ENCODE measurements at places on chromosomes 11 and 22. TPM values are rescaled to one million over a fixed set of nuclear protein-coding genes. Genes with fewer than 3 reads are reported as not detected.

HIPK3 gene
- total RNA-seq, result 19.4 TPM

VWA5A gene
- total RNA-seq, result 0.70 TPM

CERK gene
- 59.0 TPM for total RNA-seq

ASRGL1 gene
- total RNA-seq, result 12.2 TPM

LGR4 gene
- total RNA-seq, result 6.6 TPM

SDHAF2 gene
- total RNA-seq, result 82.5 TPM

PGM2L1 gene
- 3.7 TPM for total RNA-seq

THRSP gene
- total RNA-seq, result not detected

CAVIN3 gene
- not detected for total RNA-seq

TYR gene
- total RNA-seq, result not detected

ZMAT5 gene
- 18.0 TPM for total RNA-seq

DNA sequence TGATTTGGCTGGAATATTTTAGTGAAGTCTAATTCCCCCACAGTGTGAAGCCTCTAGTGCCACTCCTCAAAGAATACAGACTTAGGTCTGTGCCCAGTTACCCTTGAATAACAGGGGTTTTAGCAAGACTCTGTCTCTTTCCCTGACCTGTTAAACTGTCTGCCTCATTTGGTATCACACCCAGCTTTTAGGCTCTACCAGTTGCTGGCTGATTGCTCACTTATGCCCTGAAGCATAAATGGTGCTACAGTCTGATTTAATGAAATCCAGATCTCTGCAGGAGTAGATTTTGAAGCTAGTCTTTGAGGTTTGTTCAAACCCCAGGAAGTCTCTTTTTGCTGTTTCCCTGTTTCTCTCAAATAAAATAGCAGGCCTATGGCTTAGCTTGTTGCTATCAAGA lies 45.2 kb upstream of the LIPT2 start:
- no peak for DNase-seq

- no peak for DNase-seq
Measured at GRCh38 chr22:41178425-41178975, 26.6 kb upstream of the L3MBTL2 start.

DNA sequence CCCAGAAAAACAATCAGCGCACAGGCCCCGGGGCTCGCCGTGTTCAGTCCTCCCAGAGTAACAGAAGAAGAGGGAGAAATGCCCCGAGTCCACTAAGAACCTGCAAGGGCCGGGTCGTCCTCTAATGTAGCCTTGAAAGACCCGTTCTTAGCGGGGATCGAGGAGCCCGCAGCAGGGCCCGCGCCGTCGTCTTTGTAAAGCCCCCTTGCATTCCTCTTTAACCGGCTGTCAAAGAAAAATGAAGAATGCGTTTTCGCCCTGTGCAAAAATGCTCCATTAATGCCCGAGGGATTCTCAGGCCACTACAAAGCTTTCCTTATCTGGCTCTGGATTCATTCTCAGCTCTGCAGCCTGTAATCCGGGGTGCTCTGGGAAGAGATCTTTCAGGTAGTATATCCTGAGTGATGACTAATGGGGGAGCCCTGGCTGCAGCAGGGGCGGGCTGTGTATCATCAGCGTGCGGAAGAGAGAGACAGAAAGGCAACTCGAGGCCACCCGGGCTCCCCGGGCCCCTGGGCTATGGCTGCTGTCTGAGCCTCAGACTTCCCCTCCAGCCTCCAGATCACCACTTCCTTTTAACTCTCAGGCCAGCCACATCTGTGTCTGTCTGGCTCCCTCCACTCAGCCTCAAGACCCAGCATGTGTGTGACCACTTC lies 78.2 kb downstream of the FBLN1 start:
- DNase-seq, result no peak

DNA sequence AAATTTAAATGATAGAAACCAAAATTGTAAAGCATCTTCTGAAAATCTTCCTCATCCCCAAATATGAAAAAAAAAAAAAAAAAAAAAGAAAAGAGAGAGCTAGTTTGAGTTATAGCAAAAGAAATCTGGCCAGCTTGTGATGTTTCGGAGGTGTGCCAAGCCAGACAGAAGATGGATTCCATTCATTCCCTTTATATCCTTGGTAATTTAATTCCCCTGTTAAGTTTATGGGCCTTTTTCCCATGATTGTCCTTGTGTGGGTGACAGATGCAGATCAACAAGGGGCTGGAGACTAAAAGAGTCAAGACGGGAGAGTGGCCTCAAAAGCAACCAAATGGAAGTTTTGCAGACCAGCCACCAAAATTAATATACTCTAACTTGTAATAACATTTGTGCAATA lies 47.6 kb upstream of the PARVA start:
- no peak for DNase-seq

- DNase-seq, result no peak
Measured at GRCh38 chr11:117462183-117462863, 134.7 kb downstream of the CEP164 start.

- no peak for DNase-seq
Measured at GRCh38 chr11:124867700-124868099, 2.5 kb downstream of the ROBO3 start.

DNA sequence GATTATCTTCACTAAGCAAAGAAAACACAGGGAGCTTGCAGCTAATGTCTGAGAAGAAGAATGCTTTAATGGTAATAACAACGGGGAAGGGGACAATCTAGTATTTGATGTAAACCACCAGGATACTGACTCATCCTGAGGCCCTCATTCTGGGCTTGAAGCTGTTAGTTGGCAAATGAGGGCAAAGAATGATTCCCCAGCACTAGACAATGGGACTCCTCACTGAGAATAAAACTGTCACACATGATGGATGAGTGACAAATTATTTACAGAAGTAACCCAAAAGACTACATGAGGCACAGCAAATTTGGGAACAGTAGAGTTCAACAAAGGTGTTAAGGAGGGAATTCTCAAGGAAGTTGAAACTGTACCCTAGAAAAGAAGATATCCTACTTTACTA lies 76.3 kb downstream of the FAM168A start:
- DNase-seq, result peak; percentile 81

DNA sequence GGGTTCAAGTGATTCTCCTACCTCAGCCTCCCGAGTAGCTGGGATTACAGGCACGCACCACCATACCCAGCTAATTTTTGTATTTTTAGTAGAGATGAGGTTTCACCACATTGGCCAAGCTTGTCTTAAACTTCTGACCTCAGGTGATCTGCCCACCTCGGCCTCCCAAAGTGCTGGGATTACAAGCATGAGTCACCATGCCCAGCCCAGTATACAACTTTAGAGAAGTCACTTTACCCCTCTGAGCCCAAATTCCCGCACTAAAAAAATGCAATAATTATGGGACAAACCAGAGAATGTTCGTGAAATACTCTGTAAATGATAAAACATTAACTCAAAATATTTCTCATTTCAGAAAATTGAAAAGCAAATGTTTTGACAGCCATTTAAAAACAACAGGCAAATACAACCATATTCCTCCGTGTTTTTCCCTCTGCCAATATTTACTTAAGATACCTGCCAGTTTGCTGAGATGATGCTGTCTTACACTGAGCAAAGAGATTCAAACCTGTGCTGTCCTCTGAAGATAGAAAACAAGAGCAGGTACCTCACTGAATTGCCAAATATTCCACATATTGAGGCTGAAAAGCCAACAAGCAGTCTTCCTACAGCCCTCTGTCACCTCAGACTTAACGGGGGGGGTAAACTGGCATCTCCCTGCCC lies 9.6 kb downstream of the PLEKHA7 start:
- DNase-seq, result no peak

DNA sequence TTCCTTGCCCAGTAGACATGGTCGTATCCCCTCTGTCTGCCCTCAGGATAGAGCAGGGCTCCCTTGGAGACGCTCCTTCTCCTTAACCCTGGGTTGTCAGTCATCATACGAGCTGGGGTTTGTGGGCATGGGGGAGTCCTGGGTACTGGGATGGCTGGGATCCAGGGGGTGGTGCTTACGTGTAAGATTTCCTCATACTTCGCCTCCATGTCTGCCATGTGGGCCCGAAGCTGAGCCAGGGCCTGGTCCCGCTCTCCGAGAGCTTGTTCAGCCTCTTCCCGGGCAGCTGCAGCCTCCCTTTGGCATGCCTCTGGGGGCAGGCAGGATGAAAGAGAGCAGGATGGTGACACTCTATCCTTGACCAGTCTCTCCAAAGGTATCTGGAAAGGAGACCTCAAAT lies 5.3 kb downstream of the NHERF4 start:
- DNase-seq, result no peak

- DNase-seq, result no peak
Measured at GRCh38 chr11:121474680-121475079, 21.9 kb upstream of the SORL1-AS1 start.

GRCh38 chr11:17563231-17563646 lies 16.2 kb downstream of the OTOG start:
- DNase-seq, result peak; percentile 20

DNA sequence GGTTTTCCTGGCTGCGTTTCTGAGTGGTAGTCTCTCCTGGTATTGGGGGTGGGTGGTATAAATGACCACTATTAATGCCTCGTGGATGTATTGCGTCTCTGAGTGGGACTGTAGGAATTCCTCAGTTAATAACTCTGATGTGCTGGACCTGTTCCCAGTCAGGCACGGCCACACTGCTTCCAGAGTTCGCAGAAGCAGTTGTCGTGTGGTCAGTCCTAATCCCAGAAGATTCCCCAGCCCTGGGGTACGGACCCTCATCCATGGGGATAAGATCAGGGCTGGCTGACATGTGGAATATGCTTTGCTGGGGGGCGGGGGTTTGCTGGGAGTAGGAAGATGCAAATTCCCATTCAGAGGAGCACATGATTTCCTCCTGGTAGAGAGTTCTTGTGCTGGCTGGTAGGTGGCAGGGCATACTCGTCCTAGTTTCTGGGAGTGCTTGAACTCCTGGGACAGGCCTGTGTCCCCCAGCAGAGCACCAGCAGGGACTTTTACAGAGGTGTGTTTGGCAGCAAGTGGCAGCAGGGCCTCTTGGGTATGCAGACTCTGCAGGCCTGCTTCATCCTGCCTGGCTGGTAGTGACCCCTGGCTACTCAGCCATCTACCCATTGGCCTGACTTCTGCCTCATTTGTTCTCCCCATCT lies 157.4 kb downstream of the NAV2 start:
- no peak for DNase-seq

DNA sequence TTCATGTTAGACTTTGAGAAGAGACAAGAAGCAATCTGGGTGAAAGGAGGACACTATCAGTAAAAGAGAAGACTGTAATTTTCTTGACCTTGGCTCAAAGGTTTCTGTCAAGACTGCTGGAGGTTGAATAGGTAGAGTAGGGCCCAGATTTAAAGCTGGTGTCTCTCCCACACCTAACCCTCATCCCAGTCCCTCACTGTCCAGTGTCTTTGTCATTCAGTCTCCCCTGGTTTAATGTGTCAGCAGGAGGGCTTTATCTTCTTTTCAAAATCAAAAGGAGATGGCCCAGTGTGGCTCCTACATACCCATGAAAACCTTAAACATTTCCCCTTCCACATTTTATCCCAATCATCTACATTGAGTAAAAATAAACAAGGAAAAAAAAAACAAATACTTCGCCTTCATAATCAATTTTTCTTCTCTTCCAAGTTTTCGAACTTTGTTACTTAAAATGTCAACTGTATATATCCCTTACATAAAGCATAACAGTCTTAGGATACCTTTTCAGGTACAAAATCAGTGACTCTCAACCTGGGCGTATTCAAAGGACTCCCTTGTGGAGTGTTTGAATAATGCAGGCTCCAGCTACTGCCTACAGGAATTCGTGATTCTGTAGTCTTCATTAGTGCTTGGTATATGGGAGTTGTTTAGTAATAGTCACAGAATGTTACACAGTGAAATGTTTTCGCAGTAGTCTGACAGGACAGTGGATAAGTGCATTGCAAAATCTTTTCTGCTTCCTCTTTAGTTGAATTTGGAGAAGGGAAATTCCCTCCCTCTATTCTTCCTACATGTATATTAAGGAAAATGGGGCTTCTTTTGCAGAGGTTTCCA lies 87.2 kb downstream of the FAT3 start:
- DNase-seq, result no peak

DNA sequence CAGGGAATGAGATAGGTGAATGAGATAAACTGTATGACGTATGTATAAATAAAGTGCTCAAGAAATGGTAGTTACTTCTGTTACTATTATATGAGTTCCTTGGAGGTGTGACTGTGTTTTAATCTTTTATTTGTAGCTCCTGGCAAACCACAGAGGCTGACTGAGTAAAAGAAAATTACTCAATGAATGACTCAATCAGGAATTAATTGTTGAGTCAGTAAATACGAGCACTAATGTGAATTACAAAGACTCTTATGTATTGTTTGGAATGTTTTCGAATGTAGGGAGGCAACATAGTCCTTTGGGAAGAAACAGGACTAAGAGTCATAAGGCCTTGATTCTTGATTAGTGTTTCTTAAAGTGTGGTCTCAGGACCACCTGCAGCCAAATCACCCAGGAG lies 51.1 kb upstream of the BLID start:
- peak; percentile 83 for DNase-seq

DNA sequence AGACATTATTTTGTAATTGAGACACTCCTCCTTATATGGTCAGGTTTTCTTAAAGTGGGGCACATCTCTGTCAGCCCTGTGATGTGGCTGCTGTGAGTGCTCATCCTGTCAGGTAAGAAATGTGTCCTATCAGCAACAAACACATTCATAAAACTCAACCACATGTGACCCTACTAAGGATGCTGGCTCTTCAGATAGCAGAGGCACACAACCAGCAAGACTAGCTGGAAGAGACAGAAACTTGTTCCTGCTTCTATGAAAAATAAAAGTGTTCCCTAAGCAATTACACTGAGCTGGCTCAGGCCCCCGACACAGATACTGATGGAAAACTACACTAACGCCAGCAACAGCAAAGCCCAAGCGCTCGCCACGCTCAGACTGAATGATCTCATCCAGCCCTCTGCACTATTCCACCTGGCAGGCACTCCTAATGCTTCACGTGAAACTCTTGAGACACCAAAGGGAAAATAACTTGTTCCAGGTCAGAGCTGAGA lies 49.8 kb upstream of the CYP2D6 start:
- DNase-seq, result no peak

- no peak for DNase-seq
Measured at GRCh38 chr11:67627812-67628624, 1.7 kb downstream of the NUDT8 start.

- no peak for DNase-seq
Measured at GRCh38 chr11:116330439-116331185, 442.2 kb downstream of the BUD13 start.

DNA sequence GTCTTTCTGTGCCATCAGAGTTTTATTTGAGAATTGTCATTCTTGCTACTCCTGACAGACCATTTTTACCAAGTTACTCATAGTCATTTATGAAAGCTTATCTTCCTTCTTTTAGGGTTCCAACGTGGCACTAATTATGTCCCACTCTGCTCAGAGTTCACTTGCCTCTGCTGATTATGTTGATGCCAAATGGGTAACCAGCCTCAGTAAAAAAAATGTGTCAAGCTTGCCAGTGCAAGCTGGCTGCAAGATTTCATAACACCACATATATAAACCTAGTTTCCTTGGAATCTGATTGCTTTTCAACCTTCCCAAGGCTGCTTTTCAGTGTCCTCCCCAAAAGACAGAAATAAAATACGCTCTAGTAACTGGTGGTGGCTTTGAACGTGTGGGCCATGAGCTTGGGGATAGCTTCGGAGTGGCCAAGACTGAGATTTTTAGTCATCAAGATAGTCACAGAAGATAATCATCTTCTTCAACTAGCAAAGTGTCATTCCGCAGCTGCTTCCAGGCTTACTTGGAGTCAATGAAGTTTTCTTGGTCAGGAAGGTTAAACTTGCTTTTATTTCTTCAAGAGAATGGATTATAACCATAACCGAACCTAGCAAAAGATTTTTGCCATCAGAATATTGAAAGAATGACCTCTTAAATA lies 29.5 kb upstream of the APOA1 start:
- no peak for DNase-seq

GRCh38 chr22:38239101-38239761 lies 33.6 kb downstream of the TMEM184B start:
- peak; percentile 95 for DNase-seq
